ENCODE measurements at places on chromosomes 11 and 22.
A peak's percentile ranks its signal among the peaks of the same experiment; 100 is the strongest.

- no peak for DNase-seq
Observed at GRCh38 chr22:50438305-50439275, 36.2 kb downstream of the SBF1 start.

DNA sequence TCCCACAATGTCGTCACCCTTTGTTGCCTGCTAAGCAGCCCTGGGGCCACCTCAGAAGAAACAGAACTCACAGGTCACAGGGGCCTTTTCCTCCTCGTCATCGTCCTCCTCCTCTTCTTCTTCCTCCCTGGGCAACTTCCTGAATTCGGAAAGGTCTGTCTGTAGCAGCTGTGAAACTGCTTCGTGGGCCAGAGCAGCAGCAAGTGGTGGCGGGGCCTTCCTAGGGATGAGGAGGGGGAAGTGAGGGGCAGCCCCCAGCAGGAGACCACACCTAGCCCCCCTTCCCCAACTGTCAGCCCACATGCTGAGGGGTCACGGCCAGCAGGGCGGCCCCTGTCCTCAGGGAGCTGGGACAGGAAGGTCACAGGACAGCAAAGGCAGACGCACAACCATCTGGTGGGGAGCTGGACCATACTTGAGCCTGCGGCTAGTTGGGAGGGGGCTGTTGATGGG, 13.2 kb downstream of the PPM1F start:
- no peak for DNase-seq

GRCh38 chr11:93221539-93221938, 23.7 kb upstream of the SLC36A4 start:
- no peak for DNase-seq

DNA sequence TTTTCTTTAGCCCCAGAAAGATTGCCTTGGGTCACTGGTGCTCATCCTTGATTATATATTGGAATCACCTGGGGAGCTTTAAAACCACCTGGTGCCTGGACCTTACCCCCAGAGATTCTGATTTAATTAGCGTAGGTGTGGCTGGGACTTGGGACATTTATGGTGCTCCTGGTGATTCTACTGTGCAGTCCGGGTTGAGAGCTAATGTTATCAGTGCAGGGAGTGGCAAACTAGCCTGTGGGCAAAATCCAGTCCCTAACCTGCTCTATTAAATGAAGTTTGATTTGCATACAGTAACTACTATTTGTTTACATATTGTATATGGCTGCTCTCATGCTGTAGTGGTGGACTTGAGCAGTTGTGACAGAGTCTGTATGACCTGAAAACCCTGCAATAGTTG, 134.0 kb upstream of the SORL1-AS1 start:
- DNase-seq: no peak

- DNase-seq: no peak
Observed at GRCh38 chr22:45221201-45221600, 19.5 kb downstream of the KIAA0930 start.

- no peak for DNase-seq
Observed at GRCh38 chr11:34830035-34830434, 86.1 kb downstream of the APIP start.

DNA sequence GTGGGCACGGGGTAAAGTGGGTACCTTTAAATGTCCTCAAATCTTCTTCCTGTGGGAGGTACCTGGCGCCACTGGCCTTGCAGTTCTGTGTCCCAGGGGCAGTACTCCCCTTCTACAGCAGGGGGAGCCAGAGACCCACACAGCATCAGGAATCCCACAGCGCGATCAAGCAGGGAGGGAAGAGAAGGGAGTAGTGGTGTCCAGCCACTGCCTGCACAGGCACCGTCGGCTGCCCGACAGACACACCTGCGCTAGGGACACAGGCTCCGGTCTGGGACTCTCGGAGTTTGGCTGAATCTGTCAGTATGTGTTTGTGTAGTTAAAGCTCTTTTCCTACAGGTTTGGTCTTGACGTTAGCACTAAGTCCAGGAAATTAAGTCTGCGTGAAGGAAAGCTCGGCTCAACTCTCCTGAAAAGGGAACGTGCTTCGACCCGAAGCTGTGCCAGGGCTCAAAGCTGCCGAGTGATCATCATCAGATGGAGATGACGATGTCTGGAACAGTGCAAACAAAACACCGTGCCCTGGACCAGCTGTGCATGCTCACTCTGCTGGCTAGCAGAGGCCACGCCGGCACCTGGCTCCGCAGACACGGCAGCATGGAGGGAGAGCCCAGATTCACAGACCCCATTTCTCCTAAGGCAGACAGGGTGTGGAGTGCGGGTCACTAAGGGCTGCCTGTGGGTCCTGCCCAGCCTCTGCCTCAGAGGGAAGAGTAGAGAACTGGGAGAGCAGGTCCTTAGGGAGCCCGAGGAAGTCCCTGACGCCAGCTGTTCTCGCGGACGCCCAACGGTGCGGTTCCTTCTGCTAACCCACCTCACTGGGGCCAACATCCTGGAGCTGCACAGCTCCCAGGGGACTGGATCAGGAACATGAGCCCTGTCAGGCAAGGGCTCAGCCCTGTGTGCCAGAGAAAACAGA, 56.0 kb upstream of the BID start:
- peak; percentile 53 for DNase-seq

DNA sequence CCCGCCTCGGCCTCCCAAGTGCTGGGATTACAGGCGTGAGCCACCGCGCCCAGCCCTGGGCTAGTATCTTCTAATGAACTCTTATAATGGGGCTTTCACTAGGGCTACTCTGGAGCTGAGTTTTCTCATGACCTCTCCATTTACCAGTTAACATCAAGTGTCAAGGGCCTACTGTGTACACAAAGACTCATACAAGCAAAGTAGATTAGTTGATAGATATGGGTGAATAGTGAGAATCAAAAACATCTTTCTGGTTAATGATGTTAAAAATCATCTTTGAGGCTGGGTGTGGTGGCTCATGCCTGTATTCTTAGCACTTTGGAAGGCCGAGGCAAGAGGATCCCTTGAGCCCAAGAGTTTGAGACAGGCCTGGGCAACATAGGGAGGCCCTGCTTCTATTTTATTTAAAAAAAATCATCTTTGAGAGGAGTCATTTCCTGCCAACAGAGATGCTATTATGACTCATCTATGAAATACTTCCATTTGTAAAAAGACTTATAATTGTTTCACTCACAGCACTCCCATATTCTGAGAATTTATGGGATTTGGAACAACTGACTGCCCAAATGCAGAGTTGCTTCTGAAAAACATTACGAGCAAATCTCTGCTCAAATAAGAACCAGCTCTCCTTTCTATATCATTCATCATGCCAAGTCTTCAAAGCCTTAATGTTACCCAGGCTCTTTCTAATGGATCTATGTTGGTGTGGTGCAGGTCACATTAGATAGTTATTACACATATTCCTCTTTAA, 57.0 kb downstream of the GDPD4 start:
- DNase-seq: no peak

- DNase-seq: no peak
Observed at GRCh38 chr11:125347261-125347585, 148.8 kb downstream of the FEZ1 start.

DNA sequence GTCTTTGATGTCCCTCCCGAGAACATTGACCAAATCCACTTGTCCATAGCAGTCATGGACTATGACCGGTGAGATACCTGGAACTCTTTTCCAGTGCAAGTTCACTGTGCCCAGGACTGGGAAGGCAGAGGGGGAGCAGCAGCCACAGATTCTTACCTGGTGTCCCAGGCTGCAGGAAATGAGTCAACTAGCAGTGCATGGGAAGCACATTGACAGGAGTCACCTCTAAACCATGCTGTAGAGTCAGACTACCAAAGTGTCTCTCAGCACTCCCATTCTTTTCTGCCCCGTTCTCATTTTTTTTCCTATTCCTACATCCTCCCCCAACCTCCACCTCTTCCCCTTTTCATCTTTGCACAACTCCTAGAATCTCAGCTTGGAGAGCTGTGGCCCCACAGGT, 67.2 kb upstream of the OLFML1 start:
- DNase-seq: no peak

DNA sequence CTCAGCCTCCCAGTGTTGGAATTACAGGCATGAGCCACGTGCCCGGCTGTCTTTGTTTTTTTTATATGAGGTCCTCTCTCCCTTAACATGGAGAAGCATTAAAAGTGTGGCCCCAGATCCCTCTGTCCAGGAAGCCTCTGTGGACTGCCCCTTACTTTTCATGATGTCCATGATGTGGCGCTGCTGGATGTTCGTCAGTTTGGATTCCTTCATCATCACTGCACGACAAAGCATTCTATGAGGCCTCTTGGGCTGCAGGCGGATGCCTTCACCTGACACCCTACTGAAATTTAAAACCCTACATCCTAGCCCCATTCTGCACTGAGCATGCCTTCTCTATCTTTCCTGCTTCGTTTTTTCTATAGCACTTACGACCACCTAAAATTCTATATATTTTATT, 2.1 kb downstream of the C22orf23 start:
- DNase-seq: no peak

DNA sequence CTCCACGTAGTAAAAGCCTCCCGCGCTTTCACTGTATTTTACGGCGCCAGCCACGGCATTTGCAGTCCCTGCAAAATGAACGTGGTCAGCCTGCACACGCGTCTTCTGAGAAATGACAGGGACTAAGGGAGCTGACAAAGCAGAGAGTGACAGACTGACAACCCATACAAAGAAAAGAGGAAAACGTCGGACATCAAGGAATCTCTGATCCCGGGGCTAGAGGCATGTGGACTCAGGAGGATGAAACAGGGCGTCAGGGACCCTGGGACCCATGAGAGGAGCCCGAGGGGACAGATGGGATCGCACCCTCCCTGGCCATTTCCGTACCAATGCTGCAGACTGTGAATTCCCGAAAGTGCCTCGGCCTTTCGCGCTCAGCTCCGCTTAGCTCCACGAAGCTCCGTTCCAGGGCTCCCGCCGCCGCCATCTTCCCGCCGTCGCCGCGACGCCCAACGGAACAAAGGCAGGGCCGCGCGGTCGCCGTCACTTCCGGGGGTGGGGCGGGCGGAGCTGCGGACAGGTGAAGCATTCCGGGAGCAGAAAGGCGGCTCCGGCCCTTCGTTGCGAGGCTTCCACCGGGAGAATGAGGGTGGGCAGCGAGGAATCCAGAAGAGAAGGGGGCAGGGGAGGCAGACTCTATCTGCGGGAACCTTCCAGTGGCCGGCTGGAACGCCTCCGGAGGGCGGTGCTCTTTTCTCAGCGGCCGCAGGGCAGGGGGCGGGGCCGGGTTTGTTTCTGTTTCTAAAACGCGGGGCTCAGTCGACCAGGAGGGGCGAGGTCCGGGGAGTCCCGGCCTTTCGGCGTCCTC, at the start of gene NUP160:
TSS of gene NUP160 (minus strand) at position 459 of the 808 bp plus-strand sequence. CDS start at position 427, 32 bp downstream.
- DNase-seq: peak; percentile 37

GRCh38 chr22:47193606-47194329, 431.3 kb downstream of the TBC1D22A start:
- DNase-seq: no peak

- no peak for DNase-seq
Observed at GRCh38 chr11:113926273-113927197, 21.9 kb downstream of the HTR3B start.

GRCh38 chr11:67043572-67044349, 12.9 kb upstream of the RHOD start:
- no peak for DNase-seq

- no peak for DNase-seq
Observed at GRCh38 chr22:27495325-27495724, 306.2 kb downstream of the MN1 start.

DNA sequence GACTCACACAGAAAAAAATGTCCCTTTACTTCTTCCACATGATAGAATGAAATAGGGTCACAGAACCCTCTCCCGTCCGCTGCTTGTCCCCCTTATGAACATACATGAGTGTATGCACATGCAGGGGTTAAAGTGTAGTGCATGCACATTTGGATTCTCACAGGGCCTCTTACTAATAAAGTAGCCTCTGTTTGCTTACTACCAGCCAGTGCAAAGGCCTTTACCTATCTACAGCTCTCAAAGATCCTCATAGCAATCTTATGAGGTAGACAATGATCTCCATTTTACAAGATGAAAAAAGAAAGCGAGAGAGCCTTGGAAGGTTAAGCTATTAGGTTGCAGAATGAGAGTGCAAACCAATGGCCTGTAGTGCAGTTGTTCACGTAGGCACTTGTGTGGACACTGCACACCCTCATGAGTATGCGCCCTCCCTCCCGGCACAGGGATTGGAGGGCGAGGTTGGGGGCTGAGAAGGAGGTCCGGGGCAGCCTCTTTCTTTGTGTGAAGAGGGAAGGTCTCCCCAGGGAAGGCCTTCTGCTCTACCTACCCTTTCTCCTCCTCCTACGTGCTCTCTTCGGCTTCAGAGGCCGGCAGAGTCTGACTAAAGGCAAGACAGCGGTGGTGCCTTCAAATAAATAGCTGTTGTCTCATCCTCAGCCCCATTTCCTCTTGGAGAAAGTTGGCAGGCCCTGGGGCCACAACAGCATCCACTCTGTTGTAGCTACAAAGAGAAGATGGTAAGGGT, 91.3 kb downstream of the CEP164 start:
- no peak for DNase-seq

GRCh38 chr11:119258180-119258579, 52.0 kb downstream of the CBL start:
- no peak for DNase-seq

- no peak for DNase-seq
Observed at GRCh38 chr11:81907996-81908395, 825.7 kb downstream of the FAM181B start.

DNA sequence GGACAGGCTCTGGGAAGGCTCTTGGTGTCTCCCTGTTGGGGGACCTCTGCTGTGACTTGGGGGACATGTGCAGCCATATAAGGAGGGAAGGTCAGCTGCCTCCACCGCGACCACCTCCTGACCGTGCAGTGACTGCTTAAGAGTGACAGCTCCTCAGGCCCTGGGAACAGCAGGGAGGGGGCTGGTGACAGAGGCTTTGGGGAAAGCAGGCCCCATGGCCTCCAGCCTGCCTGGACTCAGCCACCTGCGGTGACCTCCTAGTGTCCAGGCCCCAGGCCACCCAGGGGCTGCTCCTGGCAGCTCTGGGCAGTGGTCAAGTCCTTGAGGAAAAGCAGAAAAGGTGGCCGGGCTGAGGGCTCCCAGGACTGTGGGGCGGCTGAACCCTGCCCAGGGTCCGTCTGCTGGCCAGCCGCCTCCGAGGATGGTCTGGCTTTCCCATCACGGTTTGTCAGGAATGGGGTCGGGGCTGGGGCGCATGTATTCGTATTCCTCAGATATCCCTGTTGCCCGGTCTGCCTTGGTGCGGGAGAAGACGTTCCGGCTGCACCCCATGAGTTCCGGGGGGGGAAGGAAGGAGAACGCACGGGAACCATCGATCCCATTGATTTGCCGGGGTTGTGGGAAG, 96.8 kb downstream of the WNT7B start:
- no peak for DNase-seq

DNA sequence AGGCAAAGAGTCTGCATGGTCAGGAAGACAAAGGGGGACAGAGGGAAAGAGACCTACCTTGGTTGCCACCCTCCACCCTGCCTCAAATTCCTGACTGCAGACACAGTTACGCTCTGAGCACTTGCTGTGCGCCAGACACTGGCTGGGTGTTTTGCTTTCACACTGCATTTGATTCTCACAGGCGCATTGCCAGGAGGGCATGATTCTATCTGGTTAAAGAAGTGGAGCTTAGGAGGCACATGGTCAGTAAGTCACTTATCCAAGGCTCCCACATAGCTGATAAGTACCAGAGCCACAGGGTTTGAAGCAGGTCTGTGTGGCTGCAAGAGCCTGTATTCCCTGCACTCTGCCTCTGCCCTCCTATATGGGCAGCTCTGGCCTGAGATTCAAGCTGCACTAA, 103.9 kb downstream of the TIMP3 start:
- no peak for DNase-seq

GRCh38 chr11:66369073-66369894, 2.3 kb downstream of the SLC29A2 start:
- DNase-seq: no peak

Measured in GOT3 (cell line).